MG63 (cell line): ENCODE measurements at places on chromosomes 1 and 21. TPM values are rescaled to one million over a fixed set of nuclear protein-coding genes. Genes with fewer than 3 reads are reported as not detected.
A peak's percentile ranks its signal among the peaks of the same experiment; 100 is the strongest.

KCNA3 gene
- total RNA-seq = not detected in 2 replicates

SDC3 gene
- 12.1 and 12.3 TPM in 2 replicates for total RNA-seq

CD1D gene
- not detected in 2 replicates for total RNA-seq

RIMKLA gene
- 0.03 TPM in 1 of 2 replicates, not detected in the other for total RNA-seq

SMIM1 gene
- not detected in 2 replicates for total RNA-seq

KCNE2 gene
- not detected in 2 replicates for total RNA-seq

C4BPB gene
- 3.5 TPM in 1 of 2 replicates, not detected in the other for total RNA-seq

RBM11 gene
- 1.3 and 5.4 TPM in 2 replicates for total RNA-seq

DNA sequence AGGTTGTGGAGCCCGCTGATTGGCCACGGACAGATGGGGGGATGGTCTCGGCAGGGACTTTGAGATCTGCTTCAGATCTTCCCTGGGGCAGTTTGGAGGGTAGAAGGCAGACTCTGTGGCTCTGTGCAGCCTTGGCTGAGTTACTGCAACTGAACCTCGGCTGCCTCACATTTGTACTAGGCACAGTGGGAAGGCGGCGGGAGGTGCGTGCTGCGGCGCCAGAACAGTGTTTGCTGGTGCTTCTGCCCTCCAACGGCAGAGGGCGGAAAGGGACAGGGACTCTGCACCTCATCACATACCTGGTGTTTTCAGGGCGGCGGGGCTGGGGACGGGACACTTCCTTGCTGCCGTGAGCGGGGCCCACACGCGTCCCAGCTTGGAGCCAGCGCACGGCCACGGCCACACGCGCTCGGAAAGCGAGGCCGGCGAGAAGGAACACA lies 26.2 kb downstream of the SLC66A1 start:
- DNase-seq = no peak

DNA sequence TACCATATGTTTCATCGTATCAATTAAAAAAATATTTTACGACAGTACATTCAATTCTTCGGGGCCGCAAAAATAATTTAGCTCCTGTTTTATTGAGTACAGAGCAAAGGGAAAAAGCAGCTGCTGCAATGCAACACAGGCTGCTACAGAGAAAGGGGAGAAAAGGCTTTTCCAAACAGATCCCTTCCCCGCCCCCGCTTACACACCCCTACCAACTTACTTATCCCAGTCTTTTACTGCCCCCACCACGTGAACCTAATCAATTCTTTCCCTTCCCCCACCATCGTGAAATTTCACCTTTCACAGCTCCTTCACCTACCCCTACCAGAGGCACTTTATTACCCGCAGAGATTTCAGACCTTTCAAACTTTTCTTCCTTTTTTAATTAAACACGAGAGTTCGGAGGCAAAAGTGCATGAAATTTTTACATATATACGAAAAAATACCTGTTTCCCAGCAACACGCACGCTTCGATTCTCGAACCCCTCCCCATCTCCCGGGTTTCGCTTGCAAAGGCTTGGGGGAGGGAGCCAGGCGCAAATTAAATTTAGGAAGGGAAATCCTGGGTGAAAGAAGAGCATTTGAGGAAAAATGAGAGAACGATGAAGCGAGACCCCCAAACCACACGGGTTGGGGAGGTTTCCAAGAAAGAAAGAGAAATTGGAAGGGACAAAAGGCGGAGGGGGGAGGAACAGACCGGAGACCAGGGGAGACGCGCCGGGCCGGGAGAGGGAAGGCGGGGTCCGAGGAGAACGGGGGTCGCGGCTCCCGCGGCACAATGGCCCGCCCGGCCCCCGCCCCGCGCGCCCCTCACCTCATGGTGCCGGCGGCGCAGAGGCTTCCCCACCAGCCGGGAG lies 823 bp downstream of the ENAH start:
- DNase-seq = peak; percentile 67

GRCh38 chr1:211420389-211420788 lies 71.6 kb downstream of the RD3 start:
- DNase-seq = peak; percentile 71

DNA sequence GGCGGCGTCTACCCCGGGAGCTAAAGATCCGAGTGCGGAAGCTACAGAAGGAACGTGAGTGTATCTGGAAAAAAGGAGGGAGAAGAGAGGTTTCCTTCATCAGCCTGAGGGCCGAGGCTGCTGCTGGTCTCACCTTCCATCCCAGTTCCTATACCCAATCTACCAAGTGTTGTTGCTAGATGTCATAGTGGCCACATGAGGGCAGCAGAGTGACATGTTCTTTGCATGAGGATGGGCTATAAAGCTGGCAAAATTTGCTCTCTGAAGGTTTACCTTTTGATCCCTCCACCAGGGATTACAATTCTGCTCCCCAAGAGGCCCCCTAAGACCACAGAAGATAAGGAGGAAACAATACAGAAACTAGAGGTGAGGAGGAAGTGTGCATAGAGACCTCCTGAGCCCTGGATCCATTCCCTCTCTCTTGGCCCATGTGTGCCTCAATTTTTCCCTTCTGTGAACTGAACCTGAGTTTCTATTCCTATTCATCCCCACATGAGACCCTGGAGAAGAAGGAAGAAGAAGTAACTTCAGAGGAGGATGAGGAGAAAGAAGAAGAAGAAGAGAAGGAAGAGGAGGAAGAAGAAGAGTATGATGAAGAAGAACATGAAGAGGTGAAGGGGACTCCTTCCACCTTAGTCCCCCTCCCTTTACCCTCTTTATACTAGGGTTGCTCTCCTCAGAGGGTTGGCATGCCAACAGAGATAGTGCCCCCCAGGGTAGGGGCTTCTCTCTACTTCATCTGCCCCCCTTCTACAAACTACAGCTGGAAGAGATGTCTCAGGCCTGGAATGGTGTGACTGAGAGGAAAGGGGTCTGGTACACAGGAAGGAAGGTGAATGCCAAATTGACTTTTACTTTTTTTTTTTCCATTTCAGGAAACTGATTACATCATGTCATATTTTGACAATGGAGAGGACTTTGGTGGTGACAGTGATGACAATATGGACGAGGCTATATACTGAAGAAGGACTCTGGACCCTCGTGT lies 13.3 kb downstream of the POLR3GL start:
- DNase-seq = peak; percentile 54

- no peak for DNase-seq
Measured at GRCh38 chr1:165289556-165289955, 67.0 kb downstream of the LMX1A start.

GRCh38 chr1:5770981-5771765 lies 221.1 kb downstream of the NPHP4 start:
- DNase-seq = peak; percentile 14

GRCh38 chr1:90356101-90356500 lies 361.0 kb downstream of the BARHL2 start:
- no peak for DNase-seq

DNA sequence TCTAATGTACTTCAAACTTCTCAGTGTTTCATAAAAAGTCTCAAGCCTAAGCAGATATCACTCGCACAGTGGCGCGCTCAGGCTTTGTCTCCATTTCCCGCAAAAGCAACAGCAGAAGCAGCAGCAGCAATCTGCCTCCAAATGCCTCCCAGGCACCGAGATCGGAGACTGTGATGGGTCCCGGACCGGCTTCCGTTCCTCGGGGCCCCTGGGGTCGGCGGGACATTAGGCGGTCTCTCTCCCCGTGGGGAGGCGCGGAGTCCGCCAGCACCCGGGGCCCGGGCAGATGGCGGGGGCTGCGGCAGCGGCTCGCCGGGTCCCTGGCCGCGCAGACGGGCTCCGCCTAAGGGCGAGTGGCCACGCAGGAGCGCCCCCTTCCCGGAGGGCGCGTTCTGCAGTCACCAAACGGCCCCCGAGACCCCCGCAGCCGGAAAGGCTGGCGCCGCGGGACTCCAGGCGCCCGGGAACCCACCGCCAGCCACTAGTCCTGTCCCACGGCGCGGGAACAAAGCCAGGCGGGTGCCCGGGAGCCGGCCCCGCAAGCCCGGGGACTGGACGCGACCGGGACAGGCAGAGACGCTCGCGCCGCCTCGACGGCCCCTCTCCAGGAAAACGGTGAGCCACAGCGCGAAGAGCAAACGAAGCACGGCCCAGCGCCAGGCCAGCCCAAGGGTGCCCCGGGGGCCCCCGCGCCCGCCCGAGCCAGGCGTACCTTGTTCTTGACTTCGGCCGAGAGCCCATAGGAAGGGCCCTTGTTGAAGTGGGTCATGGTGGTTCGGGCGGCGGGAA lies 590 bp downstream of the CNN3 start:
- peak; percentile 58 for DNase-seq

DNA sequence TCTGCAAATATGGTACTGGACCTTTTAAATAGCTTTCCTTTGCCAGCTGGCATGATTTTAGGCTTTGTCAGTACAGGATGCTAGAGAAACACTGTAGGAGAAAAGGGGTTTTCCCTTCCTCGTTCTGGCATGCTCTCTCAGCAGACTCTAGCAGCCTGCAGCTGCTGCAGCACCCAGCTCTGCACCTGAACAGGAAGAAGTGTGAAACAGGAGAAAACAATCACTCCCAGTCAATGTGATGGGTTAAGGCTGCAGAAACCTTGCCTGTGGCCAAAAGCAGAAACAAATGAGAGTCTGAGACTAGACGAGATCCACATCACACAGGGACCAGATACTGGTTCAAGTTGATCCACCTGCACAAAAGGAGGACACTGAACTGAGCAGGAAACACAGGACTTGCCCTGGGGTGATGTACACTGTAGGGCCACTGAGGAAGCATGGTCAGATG lies 21.2 kb downstream of the OVGP1 start:
- peak; percentile 24 for DNase-seq

DNA sequence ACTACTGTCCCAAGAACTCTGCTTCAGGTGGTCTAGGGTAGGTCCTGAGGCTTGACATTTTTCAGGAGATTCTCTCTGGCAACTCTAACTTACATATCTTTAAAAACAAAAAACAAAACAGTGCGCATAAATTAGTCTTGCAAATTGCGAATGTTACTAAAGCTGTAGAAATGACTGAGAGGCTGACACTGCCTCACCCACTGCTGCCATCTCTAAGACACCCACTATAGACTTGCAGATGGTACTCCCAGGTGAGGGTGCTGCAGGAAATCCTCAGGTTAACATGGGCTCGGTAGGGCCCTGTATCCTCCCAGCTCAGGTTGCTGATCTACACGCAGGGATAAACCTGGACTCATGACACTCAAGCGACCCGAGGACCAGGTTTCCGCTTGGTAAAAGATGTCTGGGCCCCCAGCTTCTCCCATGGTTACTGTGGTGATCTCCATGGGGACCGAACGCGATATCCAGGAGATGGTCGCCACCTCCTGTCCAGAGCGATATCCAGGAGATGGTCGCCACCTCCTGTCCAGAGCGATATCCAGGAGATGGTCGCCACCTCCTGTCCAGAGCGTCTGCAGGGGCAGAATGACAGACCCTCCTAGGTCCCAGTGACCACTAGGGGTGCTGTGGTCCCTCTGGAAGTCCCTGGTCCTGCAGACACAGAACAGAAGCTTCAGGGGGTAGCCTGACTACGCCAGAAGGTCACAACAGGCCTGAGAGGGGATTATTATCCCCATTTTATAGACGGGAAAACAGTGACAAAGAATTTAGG lies 16.2 kb upstream of the LY9 start:
- DNase-seq = peak; percentile 35
